T-helper 1 cell (primary cell): ENCODE measurements at places on chromosomes 11 and 22.

DNA sequence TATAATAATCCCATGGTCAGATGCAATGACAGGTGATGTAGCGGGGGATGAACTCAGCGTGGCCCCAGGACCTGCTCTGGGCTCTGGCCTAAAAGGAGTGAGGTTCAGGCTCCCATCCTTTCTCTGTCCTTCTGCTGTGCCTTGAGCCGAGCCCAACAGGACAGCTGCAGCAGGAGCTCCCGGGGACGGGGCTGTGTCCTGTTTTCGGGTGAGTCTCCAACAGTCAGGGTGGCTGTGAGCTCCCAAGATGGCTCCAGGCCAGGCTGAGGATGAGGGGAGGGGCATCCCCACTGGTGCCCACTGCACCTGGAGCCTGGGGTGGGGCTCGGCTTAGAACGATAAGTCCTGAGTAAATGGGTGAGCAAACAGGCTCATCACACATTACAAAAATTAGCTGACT is 1385.0 kb downstream of the BRD1 start:
- no peak for DNase-seq

DNA sequence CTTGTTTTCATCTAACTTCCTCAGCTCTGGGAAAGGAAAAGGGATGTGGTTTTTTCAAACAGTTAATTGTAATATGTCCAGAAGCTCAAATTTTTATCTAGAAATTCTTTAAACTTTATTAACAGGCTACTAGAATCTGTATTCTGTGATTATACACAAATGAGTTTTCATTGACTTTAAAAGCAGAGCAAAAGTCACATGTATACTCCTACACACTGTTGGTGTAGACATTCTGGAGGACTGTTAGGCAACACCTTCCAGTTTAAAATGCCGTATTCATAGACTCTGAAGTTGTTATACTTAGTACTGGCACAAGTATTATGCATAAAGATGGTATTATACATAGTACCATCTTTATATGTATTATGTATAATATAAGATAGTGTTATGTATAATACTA is 64.9 kb downstream of the SPECC1L start:
- no peak for DNase-seq

GRCh38 chr11:36237391-36237790 is 51.8 kb downstream of the COMMD9 start:
- no peak for DNase-seq

- DNase-seq = no peak
Observed at GRCh38 chr22:25848954-25849353, 107.0 kb downstream of the MYO18B start.

DNA sequence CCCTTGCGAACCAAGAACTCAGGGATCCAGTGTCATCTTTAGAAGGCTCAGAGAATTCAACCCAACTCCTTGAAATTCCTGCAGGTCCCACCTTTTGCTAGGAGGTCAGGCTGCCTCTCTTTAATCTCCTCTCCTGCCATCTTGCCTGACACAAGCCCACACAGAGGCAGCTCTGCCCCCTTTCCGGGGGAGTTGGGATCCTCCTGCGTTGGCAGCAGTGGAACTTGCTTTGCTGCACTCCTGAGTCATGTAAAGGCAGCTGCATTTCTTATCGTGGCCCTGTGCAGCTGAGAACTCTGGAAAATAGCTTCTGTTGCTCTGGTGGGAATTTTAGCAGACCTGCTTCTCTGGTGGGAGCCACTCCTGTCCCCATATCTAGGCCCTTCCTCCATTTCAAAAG is 142.3 kb upstream of the TBCEL start:
- no peak for DNase-seq

- no peak for DNase-seq
Observed at GRCh38 chr11:128480665-128481064, 106.7 kb downstream of the ETS1 start.

GRCh38 chr22:24137595-24137994 is 43.7 kb upstream of the SUSD2 start:
- DNase-seq = no peak

GRCh38 chr11:114163830-114164401 is 104.4 kb downstream of the ZBTB16 start:
- DNase-seq = no peak

GRCh38 chr11:13062115-13062514 is 53.0 kb downstream of the RASSF10 start:
- DNase-seq = no peak

DNA sequence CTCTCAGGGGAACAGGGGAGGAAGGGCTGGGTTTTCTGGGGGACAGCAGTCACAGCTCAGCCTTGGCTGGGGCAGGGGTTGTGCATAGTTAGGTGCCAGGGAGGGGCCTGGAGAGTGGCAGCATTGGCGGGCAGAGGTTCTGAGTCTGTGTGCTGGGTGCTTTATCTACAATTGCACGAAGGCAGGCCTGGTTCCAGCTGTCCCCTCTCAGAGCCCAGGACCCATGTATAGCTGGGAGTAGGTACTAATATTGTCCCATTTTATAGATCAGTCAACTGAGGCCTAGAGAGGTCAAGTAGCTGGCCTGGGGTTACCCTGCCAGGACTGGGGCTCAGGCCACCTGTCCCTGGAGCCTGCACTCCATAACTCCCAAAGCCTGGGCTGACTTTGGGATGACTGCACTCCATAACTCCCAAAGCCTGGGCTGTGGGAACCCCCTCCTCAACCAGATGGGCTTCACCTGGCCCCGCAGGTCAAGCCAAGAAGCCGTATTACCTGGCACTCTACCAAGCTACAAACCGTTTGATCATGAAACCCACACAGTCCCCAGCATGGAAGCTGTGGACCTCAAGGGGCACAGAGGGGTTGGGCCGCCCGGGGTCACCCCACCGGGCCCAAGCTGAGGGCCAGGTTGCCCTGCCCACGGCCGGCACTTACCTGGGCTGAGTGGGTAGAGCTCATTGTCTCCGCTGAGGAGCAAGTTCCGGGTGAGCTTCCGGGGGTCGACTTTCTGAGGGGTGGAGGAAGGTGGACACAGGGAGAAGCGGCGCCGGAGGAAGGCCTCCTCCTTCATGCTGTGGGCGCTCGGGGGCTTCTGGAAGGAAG is 36.5 kb downstream of the OSBPL5 start:
- no peak for DNase-seq

DNA sequence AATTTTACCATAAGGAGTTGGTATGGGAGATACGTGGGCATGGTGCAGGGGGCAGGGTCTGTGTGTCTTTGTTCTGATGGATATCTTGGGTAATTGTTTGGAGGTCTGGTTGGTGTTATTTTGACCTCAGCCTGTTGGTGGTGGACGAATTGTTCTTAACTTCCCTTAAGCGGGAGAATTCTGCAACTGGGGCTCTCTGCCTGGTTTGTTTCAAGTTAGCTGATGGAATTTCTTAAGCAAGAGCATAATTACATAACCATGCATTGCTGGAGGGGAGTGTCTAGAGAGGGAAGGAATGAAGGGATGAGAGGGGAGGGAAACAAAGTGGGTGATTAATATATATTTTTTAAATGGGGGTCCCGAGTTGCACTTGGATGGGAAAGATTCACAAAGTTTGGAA is 908.5 kb upstream of the RAG2 start:
- no peak for DNase-seq

GRCh38 chr22:26534874-26535602 is 22.8 kb upstream of the TFIP11 start:
- no peak for DNase-seq

- DNase-seq = no peak
Observed at GRCh38 chr11:61586792-61587430, 6.0 kb upstream of the SYT7 start.

GRCh38 chr11:9081153-9081552 is 10.2 kb downstream of the SCUBE2 start:
- peak; percentile 11 for DNase-seq

GRCh38 chr22:24593836-24594568 is 1.1 kb upstream of the LRRC75B start:
- DNase-seq = no peak

DNA sequence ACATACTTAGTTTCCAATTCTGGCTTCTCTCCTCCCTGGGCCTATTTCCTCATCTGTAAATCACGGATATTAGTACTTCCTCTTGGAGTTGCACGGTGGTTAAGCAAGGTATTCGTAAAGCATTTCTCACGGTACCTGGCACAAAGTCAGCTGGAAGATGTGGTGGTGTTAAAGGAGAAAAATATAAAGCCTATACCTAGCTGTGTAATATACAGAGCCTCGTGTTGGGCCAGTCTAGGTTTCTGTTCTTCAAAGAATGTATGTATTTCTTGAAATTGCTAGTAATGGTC is 47.2 kb downstream of the DBX1 start:
- DNase-seq = no peak

DNA sequence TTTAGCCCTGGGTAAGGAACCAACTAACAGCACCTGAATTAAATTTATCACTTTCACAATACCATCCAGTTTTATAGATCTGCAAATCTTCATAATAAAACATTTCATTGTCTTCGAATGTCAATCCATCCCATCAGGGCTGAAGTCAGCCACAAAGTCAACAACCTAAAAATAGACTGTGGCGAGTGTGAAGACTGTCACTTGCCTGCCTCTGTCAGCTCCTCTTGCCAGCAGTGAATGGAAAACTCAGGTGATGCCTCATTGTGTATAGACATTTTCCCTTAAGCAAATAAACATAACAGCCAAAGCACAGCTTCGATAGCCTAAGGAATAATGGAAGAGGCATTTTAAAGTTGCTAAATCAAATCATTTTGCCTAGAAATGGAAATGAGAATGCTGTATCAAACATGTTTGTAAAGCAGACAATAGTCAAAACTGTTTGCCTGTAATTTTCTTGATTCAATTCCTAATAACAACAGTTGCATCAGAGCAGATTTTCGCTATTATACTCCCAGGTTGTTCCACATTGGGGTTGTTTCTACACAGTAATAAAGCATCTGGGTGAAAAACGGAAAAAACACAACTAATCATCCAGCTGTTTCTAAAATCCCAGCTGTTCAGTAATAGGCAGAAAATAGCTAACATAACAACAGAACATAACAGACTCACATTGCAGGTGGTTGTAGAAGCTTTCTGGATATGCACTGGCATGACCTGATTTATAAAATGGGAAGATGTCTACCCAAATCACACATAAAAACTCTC is 15.7 kb downstream of the KCNA4 start:
- DNase-seq = no peak

DNA sequence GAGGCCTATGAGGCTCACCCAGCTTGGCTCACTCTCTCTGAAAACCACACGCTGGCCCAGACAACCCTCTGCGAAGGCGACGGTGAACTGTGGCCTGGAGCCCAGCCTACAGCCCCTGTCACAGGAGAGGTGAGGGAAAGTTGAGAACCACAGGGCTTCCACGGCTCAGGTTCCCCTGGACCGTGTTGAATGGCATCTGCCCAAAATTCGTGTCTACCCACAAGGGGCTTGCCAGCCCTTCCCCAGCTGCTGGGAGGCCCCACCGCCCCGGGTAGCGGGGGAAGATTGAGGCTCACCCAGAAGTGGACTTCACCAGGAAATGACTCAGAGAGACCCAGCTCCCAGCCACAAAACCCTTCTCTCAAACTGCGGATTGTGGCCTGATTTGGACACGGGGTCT is 197.1 kb downstream of the CTTN start:
- no peak for DNase-seq

GRCh38 chr22:38700789-38701628 is at the start of gene JOSD1:
Gene JOSD1, minus strand, starts transcription at chr22:38700943. Its CDS starts 956 bp downstream, at chr22:38699987.
- peak; percentile 99 for DNase-seq

DNA sequence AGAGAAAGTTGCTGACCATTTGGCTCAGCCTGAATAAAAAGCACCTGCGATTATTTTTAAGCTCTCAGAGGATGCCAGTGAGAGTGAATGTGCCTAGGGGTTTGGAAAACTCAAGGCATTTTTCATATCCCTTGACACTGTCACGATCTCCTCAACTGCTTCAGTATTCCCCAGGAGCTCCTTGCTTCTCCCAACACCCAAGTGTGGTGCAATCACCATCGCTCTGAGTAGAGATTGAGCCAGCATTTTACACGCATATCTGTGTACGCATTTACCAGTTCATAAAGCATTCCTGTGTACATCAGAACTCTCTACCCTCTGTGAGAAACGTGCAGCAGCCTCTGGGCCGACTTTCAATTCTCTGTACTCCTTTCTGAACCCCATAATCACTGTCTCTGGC is 1.3 kb downstream of the SRRD start:
- no peak for DNase-seq

GRCh38 chr22:46275455-46276122 is 7.8 kb downstream of the TTC38 start:
- no peak for DNase-seq

- no peak for DNase-seq
Observed at GRCh38 chr11:62999649-63000048, 14.9 kb upstream of the SLC22A6 start.

DNA sequence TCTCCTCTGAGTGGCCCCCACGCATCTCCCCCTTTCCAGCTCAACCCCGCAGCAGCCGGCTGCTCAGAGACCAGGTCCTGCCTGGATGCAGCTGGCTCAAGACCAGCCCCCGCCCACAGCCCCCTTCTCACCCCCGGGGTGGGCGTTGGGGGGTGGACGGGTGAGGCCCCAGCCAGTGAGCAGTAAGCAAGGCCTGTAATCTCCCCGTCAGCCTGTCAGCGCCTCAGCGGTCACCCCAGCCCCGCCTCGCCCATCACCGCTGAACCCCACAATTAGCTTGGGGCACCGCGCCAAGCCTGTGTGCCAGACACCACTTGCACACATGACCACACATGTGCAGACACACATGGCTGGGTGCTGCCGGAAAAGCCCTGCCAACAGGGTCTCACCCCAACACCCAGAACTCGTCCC is 5.9 kb downstream of the PLXNB2 start:
- no peak for DNase-seq

DNA sequence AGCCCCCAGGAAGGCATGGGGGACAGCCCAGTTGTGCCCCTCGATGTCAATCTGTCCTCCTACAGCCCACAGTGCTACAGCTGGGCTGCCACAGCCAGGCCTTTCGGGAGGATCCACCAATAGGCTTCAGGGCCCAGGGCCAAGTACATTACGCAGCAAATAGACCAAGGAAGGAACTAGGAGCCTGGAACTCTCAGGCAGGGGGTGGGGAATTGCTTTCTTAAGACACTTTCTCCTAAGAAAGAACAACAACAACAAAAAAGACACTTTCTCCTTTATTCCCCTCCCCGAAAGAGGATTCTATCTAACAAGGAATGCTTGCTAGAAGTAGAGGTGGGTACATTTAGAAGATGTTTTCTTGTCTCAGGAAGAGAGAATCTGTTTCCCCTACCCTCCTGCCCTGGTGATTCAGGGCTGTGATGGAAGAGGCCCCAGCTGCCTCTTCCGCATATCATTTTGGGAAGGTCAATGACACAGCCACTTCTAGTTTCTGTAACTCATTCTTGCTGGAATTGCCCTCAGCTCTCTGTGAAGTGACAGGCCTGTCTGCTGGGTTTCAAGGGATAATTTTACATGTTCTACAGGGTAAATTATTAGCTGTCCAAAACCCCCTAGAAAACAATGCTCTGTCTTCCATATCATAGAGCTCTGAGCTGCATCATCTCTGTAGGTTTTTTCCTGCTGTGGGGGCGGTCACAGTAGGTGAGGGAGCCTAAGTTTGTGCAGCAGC is 6.0 kb upstream of the MALAT1 start:
- DNase-seq = no peak

GRCh38 chr11:61168042-61168688 is 6.9 kb upstream of the VPS37C start:
- DNase-seq = no peak

GRCh38 chr11:35507688-35508087 is 17.7 kb downstream of the PAMR1 start:
- no peak for DNase-seq

GRCh38 chr11:61716478-61717285 is 35.8 kb upstream of the MYRF start:
- DNase-seq = no peak
